8988T (cell line): ENCODE measurements at places on chromosomes 6 and 20.

DNA sequence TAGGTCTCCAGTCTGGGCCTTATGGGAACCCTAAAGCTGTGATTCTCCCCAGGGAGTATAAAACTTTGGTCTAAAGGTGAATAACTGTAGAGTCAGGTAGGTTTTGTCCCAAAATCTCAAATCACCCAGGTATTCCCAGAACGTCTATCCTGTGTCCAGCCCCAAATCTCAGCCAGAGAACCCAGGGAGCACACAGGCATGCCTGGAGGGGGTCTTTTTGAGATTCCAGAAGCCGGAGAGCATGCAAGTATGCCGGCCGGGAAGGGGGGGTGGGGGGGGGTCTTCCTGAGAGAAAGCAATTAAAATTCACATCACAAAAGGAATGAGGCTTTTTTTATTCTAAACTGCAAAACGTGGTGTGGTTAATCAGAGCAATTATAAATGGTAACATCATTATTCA lies 210.0 kb downstream of the PTPRT start:
- no peak for DNase-seq

- no peak for DNase-seq
Observed at GRCh38 chr6:116307001-116307400, 27.3 kb upstream of the TSPYL1 start.

DNA sequence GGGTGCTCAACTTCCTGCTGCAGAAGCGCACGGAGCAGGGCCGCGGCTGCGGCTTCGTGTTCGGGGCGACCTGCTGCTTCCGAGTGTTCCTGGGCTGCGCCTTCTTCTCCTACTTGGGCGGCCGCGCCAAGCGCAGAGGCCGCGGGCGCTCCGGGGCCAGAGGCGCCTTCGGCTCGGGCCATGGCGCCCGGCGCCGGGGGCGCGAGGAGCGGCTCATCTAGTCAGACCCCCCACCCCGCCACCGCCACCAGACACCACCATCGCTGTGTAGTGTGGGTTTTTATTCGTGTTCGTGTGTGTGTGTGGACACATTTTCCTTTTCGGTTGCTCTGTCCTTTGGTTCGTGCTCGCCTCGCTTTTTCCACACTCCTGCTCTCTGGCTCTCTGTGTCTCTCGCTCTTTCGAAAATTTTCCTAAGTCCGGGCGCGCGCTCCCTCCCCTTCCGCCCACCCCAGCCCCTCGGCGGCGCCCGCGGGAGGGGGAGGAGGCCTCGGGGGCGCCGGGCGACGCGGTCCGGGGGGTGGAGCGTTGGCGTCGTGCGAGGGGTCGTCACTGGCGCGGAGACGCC lies 38.1 kb downstream of the GNAS start:
- DNase-seq, result peak; percentile 97

DNA sequence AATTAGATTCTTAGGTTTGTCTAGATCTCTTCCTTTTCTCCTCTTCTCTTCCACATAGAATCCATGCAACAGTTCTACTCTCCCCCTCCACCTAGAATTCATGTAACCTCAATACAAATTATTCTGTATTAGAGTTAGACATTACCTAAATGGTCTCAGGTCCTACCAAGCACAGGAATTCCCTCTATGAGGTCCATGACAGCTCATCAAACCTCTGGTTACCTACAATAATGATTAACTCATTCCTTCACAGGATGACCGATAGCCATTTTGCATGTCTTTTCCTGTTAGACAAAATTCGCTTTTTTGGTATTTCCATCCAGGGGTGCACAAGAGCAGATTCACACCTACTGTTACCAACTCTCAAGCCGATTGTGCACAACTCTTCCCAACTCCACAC lies 27.4 kb upstream of the BMP2 start:
- DNase-seq, result no peak

DNA sequence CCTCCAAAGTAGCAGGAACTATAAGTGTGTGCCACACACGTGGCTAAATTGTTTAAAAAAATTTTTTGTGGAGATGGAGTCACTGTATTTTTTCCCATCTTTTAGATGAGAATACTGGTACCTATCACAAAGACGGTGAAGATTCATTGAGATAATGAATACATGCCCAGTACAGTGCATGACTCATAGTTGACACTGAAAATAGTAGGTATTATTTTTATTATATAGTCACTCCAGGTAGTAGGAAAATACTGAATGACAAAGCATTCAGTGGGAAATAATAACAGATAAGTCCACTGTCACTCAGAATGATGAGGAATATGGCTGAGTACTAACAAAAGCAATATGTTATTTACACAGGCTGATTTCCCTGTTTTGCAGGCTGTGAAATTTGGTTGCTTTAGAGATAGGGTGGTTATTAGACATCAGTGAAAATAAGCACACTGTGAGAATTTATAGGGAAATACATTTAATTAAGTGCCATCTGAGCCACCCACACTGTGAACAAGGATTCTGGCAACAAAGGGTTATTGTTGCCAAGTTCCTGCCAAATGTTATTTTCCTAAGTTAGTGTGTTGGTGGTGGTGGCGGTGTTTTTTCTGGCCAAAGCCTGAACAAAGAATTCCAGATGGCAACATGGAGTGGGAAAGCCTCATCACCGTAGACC lies 129.8 kb upstream of the FOXQ1 start:
- DNase-seq, result no peak
